Erythroblast (primary cell): ENCODE measurements at places on chromosomes 5 and 9.

DNA sequence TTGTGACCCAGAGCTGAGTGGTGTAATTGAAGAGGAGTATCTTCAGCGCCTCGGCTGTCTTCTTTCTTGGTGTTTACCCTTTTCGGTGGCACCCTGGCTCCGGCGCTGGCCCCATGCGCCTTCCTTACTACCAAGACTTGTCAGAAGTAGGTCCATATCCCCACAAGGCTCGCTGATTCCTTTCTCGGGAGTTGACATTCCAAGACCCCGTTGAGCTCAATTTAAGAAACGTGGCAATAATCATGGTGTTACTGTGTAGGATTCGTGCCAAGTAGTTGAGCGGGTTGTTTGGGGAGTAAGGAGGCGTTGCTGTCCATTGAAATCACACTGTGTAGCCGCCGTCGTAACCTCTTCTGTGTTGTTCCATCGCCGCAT lies 795 bp downstream of the NDUFAF2 start:
- DNase-seq = peak; percentile 73

DNA sequence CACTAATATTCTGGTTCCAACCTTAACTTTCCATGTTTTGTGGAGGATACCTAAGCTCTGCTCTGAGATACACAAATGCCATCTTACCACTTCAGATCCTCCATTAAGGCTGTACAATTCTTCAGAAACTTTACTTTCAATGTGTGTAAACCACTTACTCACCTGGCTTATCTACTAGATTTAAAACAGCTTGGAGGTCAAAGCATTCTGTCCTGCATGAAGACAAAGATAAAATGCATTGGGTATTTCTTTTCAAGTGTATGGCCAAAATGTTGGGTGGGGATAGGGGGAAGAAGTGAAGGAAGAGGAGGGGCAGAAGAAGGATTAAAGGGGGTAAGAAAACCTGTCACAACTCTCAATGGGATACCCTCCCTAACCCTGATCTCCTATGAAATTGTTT lies 939 bp downstream of the GOLGA1 start:
- peak; percentile 69 for DNase-seq

DNA sequence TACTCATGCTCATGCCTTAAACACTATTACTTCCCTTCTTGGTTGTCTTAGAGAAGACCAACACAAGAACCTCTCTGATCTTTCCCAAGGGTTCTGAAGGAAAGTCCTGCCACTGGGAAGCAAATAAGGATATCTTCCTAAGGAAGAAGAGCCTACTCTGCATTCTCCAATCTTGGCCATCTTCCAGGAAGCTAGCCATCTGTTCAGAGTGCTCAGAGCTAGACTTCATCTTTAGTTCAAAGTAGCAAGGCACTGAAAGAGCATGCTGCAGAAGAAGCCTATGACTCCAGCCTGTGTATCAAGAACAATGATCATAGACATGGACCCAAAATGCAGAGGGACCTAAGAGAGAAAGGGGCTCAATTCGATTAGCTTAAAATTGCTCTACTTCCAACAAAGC lies 114.7 kb downstream of the KIAA0825 start:
- DNase-seq = no peak

- DNase-seq = peak; percentile 82
Observed at GRCh38 chr9:35728041-35728971, 3.7 kb downstream of the TLN1 start.

GRCh38 chr5:160685695-160686094 lies 166.3 kb downstream of the ATP10B start:
- peak; percentile 2 for DNase-seq

DNA sequence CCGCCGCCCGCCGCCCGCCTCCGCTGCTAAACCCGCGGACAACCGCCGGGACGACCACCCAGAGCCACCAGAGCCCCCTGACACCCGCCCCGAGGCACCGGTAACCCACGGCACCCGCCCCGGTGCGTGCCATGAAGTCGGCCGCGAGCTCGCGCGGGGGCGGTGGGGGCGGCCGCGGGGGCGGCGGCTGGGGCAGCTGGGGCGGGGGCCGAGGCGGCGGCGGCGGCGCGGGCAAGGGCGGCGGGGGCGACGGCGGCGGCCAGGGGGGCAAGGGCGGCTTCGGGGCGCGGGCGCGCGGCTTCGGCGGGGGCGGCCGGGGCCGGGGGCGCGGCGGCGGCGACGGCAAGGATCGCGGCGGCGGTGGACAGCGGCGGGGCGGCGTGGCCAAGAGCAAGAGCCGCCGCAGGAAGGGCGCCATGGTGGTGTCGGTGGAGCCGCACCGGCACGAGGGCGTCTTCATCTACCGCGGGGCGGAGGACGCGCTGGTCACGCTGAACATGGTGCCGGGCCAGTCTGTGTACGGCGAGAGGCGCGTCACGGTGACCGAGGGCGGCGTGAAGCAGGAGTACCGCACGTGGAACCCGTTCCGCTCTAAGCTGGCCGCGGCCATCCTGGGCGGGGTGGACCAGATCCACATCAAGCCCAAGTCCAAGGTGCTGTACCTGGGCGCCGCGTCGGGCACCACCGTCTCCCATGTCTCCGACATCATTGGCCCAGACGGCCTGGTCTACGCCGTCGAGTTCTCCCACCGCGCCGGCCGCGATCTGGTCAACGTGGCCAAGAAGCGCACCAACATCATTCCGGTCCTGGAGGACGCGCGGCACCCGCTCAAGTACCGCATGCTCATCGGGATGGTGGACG lies 499 bp downstream of the FBLL1 start:
- DNase-seq = peak; percentile 6

GRCh38 chr9:76571743-76572146 lies 112.8 kb downstream of the GCNT1 start:
- DNase-seq = no peak

DNA sequence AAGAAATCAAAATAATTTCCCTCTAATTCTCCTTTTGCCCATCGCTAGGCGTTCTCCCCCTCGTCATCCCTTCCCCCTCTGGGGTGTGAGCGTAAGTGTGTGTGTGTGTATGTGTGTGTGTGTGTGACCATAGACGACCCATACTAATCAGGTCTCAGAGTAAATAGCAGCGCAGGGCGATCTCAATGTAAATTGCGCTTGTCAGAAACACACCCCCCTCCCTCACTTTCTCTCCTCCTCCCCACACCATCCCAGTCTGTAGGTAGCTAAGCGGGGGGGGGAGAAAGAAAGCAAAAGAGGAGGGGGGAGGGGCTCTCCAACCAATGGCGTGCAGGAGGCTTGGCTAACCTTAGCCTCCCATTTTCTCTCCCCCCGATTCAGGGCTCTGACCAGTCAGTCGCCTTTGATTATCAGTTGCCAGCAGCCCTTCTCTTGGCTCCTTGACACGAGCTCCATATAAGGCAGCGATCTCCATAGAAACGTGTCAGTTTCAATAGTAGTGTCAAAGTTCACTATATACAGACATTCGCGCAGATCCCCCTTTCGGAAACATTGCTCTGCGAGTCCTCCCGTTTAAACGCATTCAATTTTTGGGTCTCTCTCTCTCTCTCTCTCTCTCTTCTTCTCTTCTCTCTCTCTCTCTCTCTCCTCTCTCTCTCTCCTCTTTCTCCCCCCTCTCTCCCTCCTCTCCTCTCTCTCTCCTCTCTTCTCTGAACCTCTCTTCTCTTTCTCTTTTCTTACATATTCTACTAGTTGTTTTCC lies at the start of gene NR2F1:
Gene NR2F1 (plus strand): TSS at position 546 of the 762 bp plus-strand sequence. CDS start 1,802 bp downstream, outside the sequence.
- DNase-seq = peak; percentile 93
